Activated naive CD8-positive, alpha-beta T cell treated with anti-CD3 and anti-CD28 coated beads, Interleukin-2, amount 50 U/mL, for 16 hours (primary cell): ENCODE measurements at places on chromosomes 3 and 15.

DNA sequence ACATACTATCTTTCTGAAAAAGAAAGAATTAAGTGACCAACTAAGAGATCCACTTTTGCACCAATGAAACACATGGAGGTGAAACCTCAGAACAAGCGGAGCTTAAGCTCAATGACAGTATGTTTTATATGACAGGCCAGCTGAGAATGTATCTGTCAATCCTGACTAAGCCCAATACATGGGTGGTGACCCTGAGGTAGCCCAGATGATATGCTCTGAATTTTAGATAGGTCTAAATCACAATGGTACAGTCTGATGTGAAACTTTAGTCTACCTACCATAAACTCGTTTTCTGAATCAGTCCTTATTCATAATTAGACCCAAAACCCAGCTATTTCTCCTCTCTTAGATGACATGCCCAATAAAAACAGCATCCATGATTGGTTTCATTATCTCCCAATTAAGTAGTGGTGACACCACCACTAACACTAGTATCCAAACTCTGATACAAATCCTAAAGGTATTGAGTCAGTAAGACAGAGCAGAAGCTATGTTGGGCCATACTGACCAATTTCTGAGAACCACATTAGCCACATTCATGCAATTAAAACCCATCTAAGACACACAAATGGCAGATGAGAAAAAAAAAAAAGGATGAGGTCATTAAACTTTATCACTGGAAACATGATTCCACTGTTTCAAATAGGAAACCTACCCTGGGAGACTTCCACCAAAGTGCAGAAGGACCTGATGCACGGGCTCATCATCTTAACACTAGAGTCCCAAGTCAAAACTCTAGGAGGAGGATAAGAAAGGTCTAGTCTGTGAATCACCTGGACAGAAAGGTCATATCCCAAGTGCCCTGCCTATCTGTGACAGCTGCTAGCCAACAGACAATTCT, 20.6 kb downstream of the CMTM6 start:
- DNase-seq, result no peak

- no peak for DNase-seq
Observed at GRCh38 chr3:146177072-146177471, 16.1 kb upstream of the PLOD2 start.

DNA sequence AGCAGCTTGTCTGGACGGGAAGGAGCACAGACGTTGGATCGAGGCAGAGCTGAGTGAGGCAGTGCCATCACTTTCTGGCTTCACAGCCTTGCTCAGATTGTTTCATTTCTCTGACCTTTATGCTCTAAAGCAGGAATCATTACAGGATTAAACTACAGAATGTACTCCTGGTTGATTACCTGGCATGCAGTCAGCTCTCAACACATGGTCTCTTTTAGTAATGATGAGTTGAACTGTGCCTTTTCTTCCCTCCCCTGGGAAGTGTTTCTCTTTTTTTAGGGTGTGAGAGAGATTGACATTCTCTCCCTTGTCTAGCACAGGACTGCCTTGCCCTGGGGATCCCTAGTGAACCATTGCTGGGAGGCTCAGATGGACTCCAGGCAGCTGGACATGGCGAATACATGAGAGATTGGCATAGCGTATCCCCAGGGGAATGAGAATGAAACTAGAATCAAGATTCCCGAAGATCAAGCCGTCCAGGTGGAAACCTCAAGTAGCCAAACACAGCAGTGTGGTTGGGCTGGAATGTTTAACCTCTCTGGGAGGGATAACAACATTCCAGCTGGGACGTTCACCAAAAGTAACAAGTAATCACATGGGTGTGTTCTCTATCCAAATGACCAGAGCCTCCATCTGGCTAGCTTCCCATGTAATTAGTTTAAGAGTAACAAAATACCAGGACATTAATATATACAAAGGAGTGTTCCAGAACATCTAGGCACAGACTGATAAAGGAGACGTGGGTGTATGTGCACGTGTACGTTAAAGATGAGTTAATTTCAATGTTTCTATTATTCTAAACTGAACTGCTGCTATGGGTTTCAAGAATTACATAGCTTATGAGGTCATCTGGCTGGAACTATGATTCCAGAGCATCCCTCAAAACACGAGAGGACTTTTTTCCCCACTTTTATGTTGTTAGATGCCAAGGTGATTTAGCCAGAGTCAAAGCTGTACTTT, 118.6 kb upstream of the NR2E3 start:
- DNase-seq, result no peak

GRCh38 chr3:102605153-102605552, 170.3 kb downstream of the ZPLD1 start:
- no peak for DNase-seq

DNA sequence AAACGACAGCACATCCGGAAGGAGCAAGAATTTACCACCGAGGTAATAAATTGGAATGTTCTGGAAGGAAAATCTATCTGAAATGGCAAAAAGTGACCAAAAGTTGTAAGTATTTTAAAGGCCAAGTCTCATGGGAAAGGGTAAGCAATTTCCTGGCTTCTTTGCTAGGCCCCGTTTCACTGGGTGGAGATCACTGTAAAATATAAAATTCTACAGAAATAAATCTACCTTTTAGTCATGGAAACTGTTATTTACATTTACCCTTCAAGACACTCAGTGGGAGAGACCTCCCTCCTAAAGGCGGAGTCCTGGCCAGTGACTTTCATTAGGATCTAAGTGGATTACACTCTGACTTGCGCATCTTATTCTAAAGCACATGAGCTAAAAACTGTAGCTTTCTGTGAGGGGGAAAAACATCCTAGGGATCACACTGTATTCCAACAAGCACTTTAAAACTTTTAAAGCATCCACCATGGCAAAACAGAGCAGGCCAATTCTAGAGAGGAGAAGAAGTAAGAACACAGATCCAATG, 28.8 kb downstream of the LYZL4 start:
- no peak for DNase-seq

DNA sequence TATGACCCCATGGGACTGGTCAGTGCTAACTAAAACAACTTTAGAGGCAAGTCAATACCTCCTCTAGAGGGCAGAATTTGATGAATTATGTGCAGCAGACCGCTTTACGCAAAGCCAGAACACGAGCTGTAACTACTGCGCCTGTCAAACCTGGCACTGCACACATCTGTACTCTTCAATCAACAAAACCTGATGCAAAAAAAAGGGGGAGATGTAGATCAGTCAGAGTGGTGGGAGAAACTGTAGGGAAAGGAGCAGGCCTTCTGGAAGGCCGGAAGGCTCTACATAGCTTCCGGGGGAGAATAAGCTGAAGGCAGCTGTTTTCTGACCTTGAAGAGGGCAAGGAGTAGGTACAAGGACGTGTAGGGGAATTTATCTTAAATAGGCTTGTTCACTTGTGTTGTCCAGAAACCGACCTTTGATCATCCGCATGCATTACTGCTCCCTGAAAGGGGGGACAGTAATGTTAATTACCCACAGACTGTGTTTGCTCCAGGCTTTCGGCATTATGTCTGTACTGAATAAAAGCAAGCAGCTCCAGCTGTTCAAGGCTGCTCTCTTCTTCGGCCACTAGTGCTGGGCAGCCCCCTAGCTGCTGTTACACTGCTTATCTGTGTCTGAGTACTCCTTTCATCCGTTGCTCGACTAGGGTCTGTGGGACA, 41.0 kb downstream of the GPR160 start:
- DNase-seq, result no peak

DNA sequence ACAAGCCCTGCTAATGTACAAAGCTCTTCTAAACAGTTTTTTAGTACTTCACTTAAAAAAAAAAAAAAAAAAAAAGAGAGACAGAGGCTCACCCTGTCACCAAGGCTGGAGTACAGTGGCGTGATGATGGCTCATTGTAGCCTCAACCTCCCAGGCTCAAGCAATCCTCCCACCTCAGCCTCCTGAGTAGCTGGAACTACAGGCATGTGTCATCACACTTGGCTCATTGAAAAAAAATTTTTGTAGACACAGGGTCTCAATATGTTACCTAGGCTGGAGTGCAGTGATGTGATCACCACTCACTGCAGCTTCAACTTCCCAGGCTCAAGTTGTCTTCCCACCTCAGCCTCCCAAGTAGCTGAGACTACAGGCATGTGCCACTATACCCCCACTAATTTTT, 47.6 kb upstream of the HEG1 start:
- DNase-seq, result no peak

- DNase-seq, result peak; percentile 27
Observed at GRCh38 chr3:10344147-10344943, 23.4 kb upstream of the SEC13 start.

DNA sequence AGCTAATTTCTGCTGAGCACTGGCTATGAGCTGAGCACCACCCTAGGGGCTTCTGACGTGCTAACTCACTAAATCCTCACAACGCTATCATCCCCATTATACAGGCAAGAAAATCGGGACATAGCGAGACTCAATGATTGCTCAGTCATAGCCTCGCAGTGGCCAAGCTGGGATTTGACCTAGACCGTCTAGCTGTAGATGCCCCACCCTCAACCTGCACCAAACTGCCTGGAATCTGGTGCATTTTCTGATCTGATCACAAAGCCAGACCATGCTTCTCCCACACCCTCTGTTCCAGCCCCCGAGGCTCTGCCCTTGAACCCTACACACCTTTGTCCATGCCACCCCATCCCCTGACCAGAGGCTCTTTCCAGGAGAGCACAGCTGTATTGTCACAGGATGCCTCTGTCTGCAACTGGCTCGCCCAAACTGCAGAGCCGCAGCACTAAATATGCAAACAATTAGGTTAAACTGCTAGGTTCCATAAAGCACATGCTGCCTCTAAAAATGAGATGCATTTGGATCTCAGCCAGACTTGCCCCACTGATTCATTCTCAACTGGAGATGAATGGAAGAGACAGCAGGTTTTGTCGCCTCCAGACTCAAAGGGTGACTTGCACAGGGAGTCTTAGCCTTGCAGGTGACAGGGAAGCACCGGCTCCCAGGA, 95.2 kb downstream of the NUP210 start:
- DNase-seq, result no peak

DNA sequence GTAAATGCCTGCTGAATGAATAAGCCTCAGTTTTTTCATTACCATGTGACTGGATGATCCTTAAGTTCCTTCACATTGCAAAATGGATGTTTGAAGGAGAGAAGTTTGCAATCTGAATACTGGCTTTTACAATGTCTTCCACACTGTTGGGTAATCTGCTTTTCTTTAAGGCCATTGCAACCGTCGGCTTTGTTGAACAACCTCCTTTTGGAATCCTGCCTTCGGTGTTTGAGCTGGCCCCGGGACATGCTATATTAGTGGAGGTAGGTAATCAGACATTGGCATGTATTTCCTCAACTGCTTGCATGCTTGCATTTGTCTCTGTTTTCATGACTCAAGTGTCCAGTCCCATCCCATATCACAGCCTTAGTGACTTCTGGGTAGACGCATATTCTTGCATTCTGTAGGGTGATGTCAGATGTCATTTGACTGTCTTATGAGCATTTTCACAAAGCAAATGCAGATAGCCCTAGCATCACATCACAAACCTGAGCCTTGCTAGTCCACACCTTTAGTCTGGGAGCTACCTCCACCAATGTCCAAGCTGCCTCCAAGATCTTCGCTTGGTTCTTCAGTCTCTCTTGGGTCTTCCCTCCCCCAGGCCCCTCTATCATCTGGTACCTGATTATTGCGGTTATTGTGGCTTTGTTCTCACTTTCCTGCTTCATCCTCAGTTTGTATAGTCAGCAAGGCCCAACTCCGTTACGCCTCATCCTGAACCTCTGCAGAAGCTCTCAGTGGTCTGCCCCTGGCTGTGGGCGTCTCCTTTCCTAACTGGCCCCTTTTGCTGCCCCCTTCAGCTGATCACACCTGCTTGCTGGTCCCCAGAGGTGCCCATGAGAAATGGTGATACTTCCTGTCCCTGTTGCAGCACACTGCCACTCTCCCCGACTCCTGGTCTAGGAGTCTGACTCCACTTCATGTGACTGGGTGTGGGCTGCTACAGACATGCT, 48.5 kb downstream of the ACAA1 start:
- DNase-seq, result no peak

DNA sequence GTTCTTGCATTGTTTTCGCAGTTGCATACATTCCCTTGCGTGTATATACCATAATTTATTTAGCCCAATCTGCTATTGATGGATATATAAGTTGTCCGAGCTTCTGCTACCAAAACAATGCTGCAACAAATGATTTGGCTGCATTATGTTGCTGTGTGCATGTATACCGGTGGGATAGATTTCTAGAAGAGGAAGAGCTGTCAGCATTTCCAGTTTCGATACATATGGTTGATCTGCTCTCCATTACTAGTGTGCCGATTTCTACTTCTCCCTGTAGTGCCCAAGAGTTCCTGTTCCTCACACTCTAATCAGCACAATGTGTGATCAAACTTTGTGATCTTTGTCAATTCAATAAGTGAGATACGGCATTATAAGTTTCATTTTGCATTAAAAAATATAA, 92.8 kb upstream of the NMNAT3 start:
- no peak for DNase-seq

DNA sequence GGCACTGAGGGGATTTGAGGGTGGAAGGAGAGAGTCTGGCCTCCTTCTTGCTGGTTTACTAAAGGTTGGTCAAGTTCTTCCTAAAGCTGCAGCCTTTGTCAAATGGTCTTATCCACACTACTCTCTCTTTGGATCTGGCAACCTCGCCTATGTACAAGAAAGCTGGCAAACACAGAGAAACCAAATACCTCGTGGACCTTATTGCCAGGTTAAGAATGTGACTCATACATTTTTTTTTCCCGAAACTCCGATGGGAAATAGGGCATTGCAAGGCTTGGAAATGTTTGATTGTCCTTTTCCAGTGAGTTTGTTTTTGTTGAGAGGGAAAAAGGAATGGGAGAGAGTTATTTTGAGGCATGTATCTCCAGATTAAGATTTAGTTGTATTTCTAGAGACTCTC, 13.9 kb downstream of the EOMES start:
- no peak for DNase-seq

DNA sequence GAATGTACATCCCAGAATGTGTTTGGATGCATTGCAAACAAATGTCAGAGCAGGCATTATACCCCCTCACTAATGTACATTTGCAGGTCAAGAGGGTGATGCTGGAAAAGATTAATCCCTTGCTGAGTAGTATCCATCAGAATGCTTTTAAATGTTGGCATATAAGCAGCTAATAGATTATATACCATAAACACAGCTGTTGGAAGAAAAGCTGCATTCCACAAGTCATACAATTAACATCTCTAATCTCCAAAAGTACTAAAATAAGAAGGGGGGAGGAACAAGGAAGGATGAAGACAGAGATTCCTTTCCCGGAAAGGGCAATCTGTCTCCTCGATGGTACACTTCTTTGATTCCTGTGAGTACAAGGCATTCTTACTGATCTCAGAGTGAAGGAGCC, 445.7 kb upstream of the CDIN1 start:
- no peak for DNase-seq

DNA sequence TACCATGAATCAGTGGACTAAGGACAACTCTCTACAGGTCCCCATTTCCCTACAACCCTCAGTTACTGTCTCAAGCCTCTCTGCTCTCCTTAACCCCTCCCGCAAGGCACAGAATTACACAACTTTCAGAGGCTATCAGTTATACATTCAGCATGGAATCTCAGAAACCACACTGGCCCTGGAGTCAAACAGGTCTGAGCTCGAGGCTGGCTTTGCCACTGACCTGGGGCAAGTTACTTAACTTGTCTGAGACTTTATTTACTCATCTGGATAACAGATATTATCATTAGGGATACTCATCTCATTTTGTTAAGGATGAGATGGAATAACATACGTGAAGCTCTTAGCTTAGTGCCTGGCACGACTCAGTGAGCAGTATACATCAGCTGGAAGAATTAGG, 95.2 kb downstream of the WDR76 start:
- DNase-seq, result no peak

- no peak for DNase-seq
Observed at GRCh38 chr3:99534951-99535704, 103.3 kb upstream of the COL8A1 start.

- DNase-seq, result no peak
Observed at GRCh38 chr3:177595530-177596188, 398.4 kb upstream of the TBL1XR1 start.
